ENCODE measurements at places on chromosomes 3 and 15.

DNA sequence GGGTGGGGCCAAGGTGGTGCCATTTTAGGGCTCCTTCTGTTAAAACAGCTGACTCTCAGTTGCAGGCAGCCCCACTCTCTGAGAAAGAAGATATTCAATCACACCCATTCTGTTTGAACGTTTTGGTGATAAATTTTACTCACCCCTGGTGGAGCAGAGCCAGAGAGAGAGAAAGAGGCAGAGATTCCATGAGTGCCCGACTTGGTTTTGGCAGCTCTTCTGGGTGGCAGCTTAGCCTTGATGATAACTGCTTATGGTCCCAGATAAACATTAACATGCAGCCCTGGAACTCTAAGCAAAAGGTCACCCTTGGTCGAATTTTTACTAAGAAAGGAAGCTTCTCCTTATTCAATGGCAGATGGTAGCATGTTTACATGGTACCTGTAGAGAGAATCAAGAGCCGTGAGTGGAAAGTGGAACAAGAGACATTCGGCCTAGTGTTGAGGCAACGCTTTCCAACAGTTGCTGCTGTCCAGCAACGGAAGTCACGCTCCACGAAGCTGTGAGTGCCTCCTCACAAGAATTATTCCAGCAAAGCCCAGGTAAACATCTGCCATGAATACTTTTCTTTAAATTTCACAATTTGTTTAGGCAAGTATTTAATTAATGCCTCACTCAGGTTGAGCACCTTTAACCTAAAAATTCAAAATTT, 530.6 kb upstream of the ROBO2 start:
- no peak for DNase-seq

DNA sequence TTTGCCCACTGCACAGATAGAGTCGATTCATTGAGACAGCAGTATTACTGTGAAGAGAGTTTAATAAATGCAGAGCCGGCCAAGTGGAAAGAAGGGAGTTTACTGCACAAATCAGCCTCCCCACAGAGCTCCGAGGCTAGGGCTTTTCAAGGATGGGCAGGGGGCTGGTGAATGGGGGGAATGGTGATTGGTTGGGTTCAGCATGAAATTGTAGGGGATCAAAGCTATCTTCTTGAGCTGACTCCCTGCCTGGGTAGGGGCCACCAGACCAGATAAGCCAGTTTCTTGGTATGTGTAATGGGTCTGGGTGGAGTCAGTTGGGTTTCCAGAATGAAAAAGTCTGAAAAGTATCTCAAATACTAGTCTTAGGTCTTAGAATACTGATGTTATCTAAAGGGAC, 66.6 kb downstream of the SYNPR start:
- no peak for DNase-seq

- DNase-seq, result no peak
Observed at GRCh38 chr3:27349832-27350231, 19.4 kb downstream of the NEK10 start.

GRCh38 chr3:31241533-31241932, 291.2 kb upstream of the STT3B start:
- DNase-seq, result no peak

Data from stimulated activated CD4-positive, alpha-beta T cell treated with anti-CD3 and anti-CD28 coated beads, Interleukin-12 subunit alpha, Interleukin-12 subunit beta, amount 100 ng/mL, for 24 hours (primary cell).